ENCODE measurements at places on chromosomes 2 and 18. TPM values are rescaled to one million over a fixed set of nuclear protein-coding genes. Genes with fewer than 3 reads are reported as not detected.

CCDC141 gene
- total RNA-seq = 2.8 TPM

DNA sequence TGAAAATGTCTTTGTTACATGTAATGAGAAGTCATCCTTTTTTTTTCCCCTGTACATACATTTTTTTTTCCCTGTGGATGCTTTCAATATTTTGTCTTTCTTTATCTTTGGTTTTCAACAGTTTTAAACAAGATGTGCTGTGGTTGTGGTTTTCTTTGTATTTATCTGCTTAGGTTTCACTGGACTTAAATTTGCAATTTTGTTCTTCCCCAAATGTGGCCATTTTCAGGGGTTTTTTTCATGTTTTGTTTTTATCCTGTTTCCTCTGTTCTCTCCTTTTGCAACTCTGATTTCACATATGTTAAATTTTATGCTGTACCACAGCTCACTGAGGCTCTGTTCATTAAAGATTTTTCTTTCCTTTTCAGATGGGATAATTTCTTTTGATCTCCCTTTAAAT, 41.7 kb downstream of the GALNT1 start:
- DNase-seq = no peak

GRCh38 chr18:74381621-74382295, 66.1 kb downstream of the C18orf63 start:
- no peak for DNase-seq

DNA sequence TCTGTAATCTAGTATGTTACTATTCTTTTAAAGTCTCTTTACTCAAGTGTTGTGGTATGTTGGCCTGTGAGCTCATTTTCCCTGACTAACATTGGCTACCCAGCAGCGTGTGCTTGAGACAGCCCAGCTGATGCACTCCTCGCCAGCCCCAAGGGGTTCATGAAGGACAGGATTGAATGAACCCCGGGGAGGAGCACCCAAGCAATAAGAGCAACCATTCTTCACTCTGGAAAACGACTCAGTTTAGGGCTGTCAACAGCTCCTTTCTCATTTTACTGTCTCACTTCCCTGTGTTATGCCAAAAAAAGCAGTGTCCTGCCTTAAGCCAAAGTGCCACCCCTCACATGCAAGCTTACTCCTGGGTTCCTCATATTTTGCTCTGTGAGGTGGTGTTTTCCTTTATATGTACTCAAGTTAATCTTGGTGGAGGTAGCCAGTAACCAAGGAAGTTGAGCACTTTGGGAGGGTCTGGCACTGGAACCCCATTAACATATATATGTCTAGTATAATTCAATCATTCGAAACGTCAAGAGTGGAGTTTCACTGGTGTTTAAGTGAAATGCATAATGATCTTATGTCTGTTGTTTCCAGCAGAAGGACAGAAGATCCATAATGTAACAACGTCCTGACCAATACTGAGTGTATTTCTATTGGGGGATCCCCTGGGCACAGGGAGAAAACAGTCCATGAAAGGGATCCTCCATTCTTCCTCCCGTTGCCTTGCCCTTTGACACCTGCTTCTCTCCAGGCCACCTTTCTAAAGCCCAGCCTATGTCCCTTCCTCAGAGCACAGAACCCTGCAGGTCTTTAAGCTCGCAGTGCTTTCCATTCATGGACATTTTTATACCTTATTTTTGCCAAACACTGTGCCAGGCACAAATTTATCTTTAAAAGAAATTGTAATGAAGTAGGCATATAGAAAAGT, 43.2 kb downstream of the ATIC start:
- no peak for DNase-seq

GRCh38 chr2:177593402-177593801, 200.8 kb downstream of the AGPS start:
- no peak for DNase-seq
